ENCODE measurements at places on chromosomes 3 and 15.

DNA sequence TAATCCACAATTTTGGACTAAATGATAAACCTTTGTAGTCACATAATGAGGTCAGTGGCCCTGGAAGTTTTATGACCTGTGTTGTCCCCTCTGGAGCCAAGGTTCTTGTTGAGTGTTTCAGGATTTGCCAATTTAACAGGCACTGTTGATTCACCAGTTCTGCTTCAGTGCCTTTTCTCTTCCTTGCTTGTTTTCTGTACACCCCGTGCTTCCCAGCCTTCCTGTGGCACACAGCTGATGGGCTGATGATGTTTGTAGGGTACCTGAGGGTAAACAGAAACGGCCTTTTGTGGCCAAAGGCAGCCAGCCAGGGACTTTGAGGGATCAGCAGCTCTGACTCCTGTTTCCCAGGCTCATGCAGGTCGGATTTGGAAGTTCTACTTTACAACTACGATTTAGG is 13.3 kb downstream of the GYG1 start:
- no peak for DNase-seq

DNA sequence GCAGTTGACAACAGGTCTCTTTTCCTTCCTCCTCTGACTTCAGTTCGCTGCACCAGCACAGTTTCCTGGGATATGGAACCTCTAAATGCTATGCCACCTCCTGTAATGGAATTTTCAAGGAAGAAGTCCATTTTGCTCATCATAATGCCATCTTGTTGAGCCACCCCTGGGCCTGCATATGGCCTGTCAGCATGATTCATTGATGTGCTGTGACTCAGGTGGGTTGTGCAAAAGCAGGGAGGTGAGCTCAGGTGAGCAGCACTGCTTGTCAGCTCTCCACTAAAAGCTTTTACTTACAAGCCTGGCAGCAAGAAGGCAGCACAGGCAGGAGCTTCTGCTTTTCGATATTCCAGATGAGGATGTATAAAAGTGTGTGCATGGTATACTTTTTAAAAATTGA is 247.1 kb upstream of the LMCD1 start:
- DNase-seq: no peak

DNA sequence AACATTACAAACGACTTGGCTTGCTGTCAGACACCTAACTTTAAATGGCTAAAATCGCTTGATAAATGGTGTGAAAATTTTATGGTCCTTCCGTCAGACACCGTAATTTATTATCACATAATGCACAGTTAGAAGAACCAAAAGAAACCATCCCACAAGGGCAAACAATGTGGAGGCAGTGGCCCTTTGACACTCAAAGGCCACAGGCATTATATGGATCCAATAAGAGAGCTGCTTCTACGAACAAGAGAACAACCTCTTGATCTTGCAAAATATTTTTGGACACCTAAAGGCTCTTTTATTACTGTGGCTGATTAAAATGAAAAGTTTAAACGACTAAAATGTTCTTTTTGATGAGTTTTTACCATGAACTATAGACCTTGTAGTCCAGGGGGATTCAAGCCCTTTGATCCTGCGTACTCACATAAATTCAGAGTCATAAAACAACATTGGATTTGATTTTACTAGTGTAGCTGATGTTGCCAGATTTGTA is 202.8 kb downstream of the FMN1 start:
- DNase-seq: no peak

DNA sequence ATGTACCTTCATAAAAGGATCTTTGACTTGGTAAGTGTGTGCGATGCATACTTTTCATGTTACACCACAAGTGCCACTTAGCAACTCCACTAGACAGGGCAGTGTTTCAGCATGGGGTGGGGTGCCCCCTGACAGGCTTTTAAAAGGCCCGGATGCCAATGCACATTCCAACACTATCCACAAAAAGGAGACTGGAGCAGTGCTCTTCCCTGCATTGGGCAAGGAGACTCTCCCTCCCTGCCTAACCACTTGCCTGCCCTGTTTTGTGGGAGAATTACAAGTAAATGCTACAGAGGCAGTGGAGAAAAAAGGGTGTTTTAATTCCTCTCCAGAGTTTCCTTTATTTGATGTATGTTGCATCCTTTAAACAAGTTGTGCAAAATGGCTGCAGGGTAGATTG is 1.7 kb upstream of the RARB start:
- no peak for DNase-seq

DNA sequence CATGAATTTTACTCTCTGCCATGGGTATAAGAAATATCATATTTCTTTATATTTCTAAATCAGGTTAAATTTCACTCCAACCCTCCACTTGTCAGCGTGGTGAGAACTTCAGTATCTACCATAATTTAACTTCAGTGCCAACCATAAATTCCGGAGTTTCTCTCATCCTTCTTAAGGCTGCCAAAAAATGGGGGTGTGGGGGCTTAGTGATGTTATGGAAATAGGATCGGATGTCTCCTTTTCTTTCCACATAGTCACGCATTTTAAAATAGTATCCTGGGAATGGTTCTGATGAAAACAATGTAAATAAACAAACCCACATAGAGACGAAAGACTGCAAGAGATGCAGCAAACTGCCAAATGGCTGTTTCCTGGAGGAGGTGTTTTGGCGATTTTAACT is 12.9 kb upstream of the FAM3D start:
- no peak for DNase-seq

DNA sequence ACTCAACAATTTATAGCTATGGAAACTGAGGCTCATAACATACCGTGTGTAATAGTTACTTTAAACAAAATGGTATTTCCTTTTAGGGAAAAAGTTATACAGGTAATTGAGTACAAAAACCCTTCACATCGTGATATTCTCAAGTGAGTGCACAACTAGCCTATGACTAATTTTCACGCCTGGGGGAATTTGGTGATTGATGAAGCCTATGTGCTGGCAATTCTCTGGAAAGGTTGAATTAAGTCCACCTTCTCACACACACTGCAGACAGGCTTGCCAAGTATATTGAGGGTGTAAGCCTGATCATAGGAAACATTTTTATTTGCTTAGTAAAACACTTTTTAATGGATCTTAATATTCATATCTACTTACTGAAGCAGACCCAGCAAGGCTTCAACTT is 41.3 kb upstream of the ROBO2 start:
- no peak for DNase-seq

DNA sequence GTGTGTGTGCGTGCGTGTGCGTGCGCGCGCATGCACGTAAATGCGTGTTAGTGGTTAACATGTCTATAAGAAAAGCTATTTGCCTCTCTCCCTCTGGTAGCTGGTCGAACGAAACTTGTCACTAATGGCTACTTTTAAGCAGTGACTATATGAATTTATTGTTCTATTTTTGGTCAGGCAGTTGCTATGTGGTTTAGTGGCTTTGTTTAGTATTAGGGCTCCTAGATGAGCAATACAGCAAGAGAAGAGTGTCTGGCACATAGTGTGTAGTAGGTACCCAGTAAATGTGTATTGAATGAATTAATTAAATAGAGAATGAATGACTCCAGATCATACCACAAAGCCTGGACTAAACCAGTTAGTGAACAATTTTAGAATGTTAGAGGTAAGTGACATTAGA is 171.6 kb downstream of the PPM1L start:
- DNase-seq: no peak

Measured in stimulated activated CD4-positive, alpha-beta T cell treated with anti-CD3 and anti-CD28 coated beads, Interleukin-2, amount 100 ng/mL, for 24 hours (primary cell).